Central memory CD4-positive, alpha-beta T cell (primary cell): ENCODE measurements at places on chromosomes 7 and 10.

- no peak for DNase-seq
These were observed 85.5 kb upstream of the GDF10 start for GRCh38 chr10:47214520-47214919.

DNA sequence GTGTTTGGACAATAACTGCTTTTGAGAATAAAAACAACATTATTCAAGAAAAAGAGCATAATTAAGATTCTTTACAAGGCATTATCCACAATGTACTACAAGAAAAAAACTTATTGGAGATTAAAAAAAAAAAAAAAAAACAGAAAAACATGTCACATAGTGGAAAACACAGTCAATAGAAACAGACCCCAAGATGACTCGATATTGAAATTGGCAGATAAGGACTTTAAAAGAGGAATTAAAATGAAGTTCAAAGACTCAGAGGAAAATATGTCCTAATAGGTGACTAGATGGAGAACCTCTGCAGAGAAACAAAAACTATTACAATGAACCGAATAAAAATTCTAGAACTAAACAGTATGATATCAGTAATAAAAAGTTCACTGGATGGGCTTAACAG lies 248.9 kb downstream of the CALN1 start:
- DNase-seq, result no peak

DNA sequence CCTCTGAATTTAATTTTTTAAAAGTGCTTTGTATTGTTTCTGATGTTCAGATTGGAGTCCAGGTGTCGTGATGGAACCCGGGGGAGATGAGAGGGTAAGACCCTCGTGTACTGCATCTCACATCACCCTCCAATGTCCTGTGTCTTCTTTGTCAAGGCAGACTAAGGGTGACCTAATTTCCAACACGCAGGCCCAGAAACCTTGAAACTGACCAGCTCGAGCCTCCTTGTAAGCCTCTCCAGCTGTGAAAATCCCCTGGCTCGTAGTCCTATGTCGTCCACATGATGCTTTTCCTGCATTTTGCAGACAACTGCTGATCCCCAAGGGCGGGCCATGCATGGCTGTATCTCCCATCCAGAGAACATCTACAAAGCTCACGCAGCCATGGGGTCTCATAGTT lies 220.2 kb downstream of the ARHGAP12 start:
- DNase-seq, result no peak

GRCh38 chr7:152366662-152367061 lies 69.1 kb downstream of the KMT2C start:
- DNase-seq, result no peak

DNA sequence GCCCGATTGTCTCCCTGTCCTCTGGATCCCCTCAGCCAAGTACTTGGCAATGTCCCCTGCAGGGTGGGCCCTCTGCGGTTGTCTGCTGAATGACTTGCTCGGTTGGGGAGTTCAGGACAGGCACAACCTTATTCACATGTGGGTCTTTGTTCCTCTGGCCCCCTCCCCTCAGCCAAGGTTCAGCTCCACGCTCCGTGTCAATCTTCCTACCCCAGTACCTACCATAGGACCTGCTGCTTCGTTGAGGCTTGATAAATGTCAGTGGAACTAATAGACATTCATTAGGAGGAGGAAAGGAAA lies 7.1 kb downstream of the CPA5 start:
- DNase-seq, result no peak

- no peak for DNase-seq
These were observed 60.3 kb upstream of the FOXP2 start for GRCh38 chr7:114354306-114354705.

GRCh38 chr10:89368129-89368528 lies 9.7 kb upstream of the IFIT1B start:
- no peak for DNase-seq

DNA sequence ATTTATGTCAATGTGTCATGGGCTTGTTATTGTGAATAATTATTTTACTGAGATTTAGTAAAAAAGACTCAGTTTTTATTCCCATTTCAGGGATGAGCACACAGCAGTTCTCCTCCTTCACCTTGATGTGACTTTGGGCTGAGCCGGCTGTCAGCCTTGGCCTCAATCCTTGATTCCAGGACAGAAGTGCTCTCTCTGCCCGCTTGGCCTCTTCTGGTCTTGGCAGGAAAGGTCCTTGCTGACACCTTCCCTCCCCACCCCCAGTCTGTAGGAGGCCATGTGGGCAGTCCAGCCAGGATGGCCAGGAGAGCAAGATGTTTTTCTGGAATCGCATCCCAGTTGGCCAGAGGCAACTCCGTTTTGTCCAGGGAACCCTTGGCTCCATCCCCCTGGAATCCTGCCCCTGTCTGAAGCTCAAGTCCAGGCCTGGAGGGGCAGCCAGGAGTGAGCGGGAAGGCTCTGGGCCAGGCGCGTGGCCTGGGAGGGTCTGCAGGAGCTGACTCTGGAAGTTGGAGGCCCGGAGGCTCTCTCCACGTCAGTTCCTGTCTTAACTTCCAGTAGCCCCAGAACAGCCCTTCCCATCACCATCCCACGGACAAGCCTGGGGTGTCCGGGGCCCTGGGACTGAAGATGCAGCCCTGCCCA lies 100.9 kb downstream of the PDGFA start:
- DNase-seq, result no peak

DNA sequence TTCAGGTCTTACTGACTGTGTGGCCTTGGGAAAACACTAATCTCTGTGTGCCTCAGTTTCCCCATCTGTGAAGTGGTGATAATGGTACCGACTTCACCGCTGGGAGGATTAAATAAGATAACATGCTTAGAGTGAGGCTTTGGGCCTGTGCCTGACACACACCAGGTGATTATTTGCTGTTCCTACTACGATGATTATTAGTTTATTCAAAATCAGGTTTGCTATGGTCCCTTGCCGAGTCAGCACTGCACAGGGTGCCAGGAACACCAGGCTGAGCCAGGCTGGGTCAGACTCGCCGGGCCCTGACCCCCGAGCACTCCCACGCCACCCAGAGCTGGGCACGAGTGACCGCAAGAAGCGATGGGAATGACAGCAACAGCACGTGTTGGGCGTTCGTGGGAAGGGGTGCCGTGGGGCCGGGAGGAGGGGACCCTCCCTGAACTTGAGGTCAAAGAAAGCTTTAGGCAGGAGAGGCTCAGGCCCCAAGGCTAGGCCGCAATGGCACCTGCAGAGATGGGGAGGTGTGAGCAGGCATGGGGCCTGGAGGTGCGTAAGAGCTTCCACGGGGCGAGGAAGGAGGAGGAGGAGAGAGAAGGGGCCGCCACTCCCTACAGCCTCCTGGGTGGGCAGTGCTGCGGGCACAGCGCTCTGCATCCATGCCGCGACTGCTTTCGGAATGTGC lies 325.4 kb downstream of the DNAJB6 start:
- no peak for DNase-seq

DNA sequence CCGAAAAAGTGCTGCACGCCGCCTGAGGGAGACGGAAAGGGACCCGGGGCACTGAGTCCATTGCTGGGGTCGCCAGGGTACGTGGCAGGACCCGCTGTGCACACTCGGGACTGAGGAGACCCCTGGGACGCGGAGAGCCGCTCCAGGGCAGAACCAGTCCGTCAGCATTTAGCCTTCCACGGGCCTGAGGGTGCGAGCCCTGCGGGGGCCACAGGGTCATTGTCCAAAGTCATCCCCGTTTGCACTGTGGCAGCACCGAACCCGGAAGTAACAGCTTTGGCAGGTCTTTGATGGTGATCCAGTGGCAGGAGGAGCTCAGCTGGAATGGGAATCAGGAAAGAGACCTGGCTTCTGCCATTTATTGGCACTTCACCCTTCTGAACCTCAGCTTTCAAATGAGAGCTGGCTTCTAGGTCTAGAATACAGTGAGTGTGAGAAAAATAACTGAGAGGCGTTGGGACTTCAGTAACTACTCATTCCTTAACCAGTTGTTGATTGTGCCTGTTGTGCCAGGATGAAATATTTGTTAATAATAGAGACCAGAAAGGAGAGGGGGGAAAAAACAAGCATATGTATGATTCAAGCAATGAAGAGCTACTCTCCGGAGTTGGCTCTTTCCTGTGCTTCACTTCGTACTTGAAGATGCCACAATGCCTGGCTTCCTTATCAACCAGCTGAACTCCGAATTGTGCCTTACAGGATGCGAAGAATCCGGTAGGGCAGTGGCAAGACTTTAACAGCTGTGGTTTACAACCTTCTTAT lies 811 bp upstream of the ARHGAP12 start:
- DNase-seq, result peak; percentile 26

DNA sequence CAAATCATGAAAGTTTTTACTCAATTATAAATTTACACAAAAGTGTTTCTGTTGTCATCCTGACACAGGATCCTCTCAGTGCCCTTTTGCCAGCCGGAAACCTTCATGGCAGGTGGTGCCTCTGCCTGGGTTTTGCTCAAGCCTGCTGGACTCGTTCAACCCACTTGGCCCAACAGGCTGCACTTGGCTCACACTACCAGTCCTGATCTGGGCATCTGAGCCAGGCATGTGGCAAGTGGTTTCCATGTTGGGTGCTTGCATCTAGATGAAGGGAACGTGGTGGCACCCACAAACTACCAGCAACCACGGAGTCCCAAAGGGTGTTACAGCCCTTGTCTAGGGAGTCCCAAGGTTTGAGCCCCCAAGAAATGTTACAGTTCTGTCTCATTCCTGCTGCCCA lies 162.3 kb upstream of the CSTF2T start:
- no peak for DNase-seq

GRCh38 chr10:100008142-100008522 lies 1.6 kb downstream of the DNMBP start:
- DNase-seq, result no peak

DNA sequence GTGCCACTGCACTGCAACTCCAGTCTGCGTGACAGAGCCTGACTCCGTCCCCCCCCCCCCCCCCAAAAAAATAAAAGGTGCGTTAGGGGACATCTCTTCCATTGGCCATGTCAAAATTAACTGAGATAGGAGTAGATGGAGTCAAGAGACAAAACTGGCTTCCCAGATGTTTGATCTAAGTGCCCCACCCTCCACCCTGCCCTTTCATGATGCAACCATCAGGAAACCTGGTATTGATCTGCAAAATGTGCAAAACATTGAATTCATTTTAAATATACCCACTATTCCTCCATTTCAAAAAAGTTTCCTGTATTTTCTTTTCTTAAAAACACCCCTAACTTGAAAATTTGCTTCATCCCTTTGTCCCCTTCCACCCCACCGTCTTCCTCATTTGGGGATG lies 17.5 kb downstream of the ARID5B start:
- DNase-seq, result no peak

- no peak for DNase-seq
These were observed 10.3 kb upstream of the FAM171A1 start for GRCh38 chr10:15381420-15381819.

- no peak for DNase-seq
These were observed 63.4 kb downstream of the HPSE2 start for GRCh38 chr10:99172128-99172738.

- DNase-seq, result no peak
These were observed 53.9 kb upstream of the NPVF start for GRCh38 chr7:25282194-25282593.

GRCh38 chr10:29495366-29495765 lies 139.4 kb downstream of the SVIL start:
- no peak for DNase-seq

DNA sequence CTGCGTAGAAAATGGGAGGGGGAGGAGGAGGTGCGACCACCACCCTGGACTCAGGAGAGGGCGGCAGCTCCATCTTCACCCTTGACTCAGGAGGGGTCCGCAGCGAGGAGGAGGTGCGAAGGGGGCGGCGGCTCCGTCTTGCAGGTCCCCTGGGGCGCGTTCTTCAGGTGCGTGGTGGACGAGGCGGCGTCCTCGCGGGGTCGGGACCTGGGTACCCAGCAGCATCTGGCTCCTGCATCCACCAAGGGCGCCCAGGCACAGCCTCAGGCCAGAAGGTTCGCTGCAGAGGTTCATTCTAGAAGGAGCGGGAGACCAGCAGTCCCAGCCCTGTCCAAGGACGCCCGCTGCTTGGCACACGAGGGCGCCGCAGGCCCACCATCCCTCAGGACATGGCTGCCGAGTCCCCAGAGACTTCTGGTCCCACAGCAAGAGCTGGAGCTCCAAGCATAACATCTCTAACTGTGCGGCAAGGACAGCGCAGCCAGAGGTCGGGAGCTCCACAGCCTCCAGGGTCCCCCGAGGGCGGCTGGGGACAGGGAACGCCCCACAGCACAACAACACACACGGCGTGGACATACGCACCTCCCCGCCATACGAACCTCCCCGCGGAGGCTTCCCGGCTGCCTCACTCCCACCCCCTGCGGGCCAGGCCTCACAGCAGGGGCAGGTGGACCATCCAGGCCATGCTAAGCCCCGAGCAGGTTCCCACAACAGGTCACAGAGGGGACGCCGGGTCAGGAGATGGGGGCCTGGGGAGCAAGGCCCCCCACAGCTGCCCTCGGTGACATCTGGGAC lies 16.8 kb upstream of the DPYSL4 start:
- no peak for DNase-seq

DNA sequence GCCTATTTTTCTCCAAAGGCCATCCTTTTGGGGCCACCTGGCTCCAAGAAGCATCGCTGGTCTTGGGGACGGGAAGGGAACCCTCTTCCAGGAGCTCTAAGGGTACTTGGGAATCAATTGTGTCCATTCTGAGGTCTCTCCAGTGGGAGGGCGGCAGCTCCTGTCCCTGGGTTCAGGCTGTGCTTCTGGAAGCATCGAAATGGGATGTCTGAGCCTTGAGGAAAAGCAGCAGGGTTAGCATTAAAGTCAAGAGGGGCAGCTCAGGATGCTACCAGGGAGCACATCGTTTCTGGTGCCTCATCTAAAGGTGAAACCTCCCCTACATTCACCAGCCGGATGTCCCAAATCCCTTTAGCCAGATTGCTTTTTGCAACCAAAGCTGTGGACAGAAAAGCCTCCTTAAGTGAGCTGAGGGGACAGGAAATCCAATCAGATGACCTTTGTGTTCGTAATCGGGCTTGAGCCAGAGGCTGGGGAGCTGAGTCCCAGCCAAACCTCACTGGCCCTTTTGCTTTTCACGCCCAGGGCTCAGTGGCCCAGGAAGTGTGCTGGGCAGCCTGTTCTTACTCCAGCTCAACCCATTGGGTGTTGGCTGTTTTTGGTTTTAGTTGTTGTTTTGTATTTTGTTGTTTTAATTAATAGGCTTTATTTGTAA lies 88.8 kb upstream of the ANLN start:
- no peak for DNase-seq

GRCh38 chr10:86225103-86225782 lies 141.4 kb downstream of the GRID1 start:
- DNase-seq, result no peak

GRCh38 chr10:16950656-16951601 lies 133.7 kb upstream of the RSU1 start:
- no peak for DNase-seq

DNA sequence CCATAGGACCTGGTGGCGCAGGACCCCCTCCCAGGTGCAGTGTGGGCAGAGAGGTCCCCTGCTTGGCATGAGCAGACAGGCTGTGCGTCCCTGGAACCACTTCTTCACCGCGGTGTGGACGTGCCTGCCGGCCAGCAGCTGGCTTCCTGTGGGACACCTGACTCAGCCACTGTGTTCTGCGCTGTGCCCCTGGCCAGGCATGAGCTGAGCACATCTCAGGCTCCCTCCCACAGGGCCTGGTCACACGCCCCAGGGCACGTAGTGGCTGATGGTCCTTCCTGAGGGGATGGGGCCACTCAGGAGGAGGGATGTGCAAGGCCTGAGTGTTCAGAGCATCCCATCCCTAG lies 3.5 kb upstream of the DEPP1 start:
- no peak for DNase-seq
